Stimulated activated memory B cell treated with anti-CD40 and anti-IgM and Interleukin-4, amounts not matched to agents 10 μg/mL and 1 μg/mL and 100 μg/mL, for 72 hours (primary cell): ENCODE measurements at places on chromosomes 7 and 10.

DNA sequence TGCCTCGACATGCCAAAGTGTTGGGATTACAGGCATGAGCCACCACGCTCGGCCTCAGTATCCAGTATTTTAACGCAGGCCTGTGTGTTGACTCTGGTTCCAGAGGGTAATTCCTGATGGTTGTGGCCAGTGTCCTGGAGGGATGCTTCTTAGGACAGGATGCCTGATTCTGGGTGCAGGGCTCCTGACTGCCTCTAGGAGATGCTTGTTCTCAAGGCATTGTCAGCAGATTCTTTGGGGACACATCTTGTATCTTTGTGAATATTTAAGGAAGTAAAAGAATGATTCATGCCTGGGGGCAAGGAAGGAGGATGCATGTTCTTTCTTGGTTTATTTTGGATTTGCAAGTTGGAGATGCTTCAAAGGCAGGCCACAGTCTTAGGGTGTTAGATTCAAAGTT, 2.2 kb downstream of the ZDHHC4 start:
- no peak for ATAC-seq

DNA sequence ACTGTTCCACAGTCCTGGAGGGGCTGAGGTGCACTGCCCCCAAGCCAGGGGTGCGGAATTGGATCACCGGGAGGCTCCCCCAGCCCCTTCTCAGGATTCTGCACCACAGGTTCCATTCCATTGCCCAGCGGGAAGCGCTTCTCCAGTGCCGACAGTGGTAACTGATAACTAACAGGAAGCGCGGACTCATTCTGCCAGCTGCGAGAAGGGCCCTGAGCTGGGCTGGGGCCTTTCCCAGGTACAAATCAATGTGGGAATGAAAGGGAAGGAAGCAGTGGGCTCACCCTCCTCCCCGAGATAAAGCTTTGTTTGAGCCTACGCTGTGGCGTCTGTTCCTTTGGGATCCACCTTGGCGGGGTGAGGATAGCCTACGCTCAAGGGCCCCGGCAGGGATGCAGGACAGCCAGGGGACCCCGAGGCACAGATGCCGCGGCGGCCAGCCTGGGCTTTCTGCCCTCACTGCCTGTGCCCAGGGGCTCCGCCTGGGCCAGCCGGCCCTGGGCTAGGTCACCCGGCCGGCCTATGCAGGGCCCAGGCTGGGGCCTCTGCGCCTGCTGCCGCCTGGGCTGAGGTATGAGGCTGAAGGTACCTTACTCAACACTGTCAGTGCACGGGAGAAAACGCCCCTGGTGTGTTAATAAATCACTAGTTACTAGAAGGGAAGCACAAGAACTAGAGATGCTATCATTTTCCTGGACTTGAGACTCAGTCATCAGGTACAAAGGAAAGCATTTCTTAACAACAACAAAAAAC, 39.4 kb downstream of the EN2 start:
- peak; percentile 48 for ATAC-seq

DNA sequence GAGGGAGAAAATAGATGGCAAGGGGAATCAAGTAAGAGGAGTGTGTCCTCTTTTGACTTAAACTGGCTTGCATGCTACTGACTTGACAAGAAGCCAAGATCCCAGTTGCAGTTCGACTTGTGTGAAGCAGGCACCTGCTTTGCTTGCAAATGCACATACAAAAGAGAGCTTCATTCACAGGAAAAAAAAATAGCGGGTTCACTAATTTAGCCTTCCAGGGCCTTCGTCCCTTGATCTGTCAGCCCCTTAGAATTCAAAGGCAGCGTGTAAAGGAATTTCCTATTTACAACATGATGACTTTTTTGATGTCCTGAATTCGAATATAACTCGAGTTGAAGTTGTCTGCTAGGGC, 192.1 kb downstream of the CELF2 start:
- ATAC-seq, result peak; percentile 24

- no peak for ATAC-seq
These were observed 588.5 kb downstream of the TNS3 start for GRCh38 chr7:46993396-46993795.

- no peak for ATAC-seq
These were observed 406.1 kb downstream of the PARD3 start for GRCh38 chr10:34408956-34409355.

DNA sequence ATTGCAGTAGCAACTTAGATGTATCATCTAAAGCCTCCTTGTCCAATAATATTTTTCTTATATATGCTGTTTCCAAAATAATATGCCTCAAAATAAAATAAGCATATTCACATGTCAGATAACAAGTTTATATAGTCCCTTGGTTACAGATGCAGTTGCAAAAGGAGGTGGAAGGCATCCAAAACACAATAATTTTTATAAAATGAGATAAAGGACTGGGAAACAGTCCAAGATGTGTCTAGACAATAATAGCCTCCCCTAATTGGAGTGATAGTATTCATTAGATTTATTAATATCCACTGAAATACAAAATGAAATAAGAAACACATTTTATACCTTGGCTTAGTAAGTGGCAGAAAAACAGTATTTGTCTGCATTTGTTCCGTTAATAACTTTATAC, 30.3 kb downstream of the BCAP29 start:
- no peak for ATAC-seq

DNA sequence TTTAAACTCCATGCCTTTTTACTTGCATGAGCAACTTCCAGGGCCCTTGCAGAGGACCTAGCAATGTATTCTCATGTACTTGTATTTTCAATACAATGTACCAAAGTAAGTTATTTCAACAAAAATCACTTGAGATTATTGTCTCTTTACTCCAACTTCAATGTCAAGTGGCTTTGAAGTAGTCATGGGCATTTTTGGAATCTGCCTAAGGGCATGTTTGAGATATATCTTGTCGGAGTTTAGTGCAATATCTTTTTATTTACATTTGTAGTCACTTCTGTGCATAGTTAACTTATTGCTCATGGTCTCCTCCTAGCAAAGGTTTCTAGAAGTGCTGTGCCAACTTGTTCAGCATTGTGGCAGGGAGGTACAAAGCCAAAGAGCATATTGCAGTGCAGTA, 508.7 kb upstream of the SEMA3D start:
- no peak for ATAC-seq

- ATAC-seq, result no peak
These were observed 24.5 kb upstream of the C1GALT1 start for GRCh38 chr7:7157887-7158271.

- no peak for ATAC-seq
These were observed 447.6 kb upstream of the ZMIZ1 start for GRCh38 chr10:78620985-78621799.

GRCh38 chr7:8200717-8201116, 61.2 kb downstream of the ICA1 start:
- ATAC-seq, result no peak

DNA sequence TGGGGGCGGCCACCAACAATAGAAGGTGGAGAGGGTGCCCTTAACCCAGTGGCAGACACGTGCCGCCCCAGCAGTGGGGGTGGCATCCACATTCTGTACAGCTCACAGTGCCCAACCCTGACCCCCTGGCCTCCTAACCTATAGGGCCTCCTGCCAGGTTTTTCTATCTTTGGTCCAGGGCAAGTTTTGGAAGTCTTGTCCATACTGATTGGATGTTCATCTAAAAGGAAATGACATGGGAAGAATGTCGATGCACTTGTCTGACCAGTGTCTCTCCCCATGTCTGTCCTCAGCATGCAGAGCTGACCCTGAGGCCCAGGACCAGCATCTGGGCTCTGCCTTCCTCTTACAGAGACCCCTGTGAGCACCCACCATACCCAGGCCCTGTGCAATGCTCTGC, 32.3 kb upstream of the ANTXRL start:
- no peak for ATAC-seq

- no peak for ATAC-seq
These were observed 65.2 kb upstream of the SYPL1 start for GRCh38 chr7:106177300-106177690.

GRCh38 chr10:77533887-77534278, 103.7 kb downstream of the KCNMA1 start:
- ATAC-seq, result no peak

- ATAC-seq, result no peak
These were observed 132.1 kb downstream of the EMX2 start for GRCh38 chr10:117674646-117675045.

- ATAC-seq, result no peak
These were observed 104.8 kb downstream of the JAZF1 start for GRCh38 chr7:28075674-28076358.

DNA sequence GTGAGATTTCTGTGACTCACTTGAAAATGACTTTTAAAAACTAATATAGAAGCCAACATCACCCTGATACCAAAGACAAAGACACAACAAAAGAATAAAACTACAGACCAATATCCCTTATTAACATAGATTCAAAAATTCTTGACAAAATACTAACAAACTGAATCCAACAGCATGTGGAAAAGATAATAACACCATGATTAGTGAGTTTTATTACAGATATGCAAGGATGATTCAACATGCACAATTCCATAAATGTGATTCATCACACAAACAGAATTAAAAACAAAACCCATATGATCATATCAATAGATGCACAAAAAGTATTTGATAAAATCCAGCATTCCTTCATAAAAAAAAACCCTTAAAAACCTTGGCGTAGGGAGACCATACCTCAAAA, 6.5 kb downstream of the MGAM start:
- ATAC-seq, result no peak

GRCh38 chr10:27391916-27392315, 112.2 kb upstream of the RAB18 start:
- ATAC-seq, result no peak

- ATAC-seq, result no peak
These were observed 333.2 kb upstream of the PODXL start for GRCh38 chr7:131889572-131890150.

DNA sequence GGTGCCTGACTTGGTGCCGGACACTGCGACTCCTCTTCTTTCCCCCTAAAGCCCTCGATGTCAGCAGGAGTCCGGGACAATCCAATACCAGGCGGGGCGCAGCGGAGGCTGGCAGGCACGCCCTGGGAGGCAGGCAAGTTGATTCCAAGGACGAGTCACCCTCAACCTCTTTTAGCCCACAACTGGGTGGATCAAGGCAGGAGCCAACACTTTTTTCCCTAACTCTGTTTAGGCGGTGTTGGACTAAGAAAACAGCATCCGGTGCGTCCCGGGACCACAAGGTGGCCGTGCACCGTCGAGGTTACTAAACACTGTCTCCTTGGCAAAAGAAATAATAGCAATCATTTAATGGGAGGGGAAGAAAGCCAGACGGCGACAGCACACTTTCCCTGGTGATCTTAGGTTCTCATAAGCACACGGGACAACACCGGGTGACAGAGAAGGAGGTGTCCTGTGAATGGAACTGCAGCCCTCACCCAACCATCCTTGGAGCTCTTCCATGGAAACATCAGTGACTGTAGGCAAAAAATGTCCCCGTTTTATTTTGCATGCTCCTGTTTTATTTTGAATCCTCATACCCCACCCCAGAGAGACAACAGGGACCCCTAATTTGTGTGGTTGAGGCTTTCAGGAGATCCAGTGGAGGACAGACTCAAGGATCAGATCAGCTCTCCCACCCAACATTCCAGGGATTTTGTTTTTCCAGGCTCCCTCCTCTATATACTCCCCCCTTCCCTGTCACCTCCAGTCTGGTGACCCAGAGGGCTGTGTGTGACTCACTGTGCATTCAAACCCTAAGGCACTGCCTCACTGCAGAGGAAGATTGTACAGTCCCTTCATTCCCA, 1.3 kb upstream of the CALCR start:
- ATAC-seq, result peak; percentile 38

DNA sequence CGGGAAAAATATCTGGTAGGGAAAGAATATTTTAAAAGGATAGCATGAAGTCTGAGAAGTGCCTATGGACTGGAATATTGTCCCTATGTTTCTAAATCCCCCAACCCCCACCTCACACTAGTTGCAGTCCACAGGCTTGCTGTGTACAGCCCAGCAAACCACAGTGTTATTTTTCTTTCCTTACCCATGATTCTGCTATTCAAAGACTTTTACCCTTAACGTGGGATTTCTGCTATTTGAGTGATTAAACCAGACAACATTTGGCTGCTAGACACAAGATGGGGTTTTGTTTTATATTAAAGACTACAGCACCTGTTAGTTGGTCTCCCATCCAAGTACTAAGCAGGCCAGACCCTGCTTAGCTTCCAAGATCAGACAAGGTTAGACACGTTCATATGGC, 120.5 kb upstream of the MYO3A start:
- ATAC-seq, result no peak

GRCh38 chr7:24630596-24630995, 57.3 kb downstream of the PALS2 start:
- ATAC-seq, result no peak

GRCh38 chr7:17624379-17624778, 315.9 kb downstream of the SNX13 start:
- no peak for ATAC-seq

- ATAC-seq, result peak; percentile 64
These were observed 18.5 kb upstream of the CHCHD1 start for GRCh38 chr10:73763343-73763742.

- no peak for ATAC-seq
These were observed 97.3 kb downstream of the PDGFA start for GRCh38 chr7:422191-422885.

DNA sequence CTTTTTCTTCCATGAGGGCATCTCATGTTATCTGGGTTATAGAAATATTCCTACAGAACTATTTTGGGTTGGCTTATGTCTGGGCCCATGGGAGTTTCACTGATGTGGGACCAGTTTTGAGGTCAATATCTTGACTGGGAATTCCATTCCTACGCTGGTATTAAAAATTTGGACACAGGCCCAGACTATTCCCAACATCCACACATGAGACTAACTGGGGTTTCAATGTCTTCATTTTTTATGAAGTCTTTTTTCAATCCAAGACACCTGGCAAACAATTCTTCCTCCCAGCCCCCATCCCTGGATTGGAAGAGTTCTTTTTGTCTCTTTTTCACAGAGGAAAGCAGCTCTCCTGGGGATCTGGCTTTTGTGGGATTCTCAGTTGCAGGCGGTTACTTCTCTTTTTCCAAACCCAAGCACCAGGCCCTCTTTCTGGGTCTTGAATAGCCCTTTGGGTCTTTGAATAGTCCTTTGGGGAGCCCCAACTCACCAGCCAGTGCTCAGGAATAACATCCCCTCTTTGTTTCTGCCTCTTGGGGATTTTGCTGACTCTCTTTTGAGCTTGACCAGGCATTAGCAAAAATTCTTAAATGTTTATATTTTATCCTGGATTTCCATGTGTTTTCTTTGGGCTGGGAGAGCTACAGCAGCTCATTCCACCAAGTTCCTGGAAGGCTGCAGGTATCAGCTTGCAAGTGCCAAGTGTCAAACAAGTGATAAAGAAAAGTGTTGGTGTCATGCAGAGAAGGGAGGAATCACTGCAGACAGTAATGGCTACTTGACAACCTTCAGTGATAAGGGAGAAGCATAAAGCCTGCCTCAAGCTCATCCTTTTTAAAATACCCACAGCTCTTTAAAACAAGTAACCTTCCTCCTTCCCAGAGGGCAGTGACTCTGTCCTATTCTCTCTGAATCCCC, 234.3 kb downstream of the ADAM12 start:
- no peak for ATAC-seq
